ENCODE measurements at places on chromosomes 12 and 14. TPM values are rescaled to one million over a fixed set of nuclear protein-coding genes. Genes with fewer than 3 reads are reported as not detected.

Gene C12orf60
- total RNA-seq, result 3.0 TPM

Gene PRICKLE1
- total RNA-seq, result 24.7 TPM

Gene SPSB2
- 29.4 TPM for total RNA-seq

Gene GNB3
- total RNA-seq, result 5.5 TPM

Gene CIROP
- 0.42 TPM for total RNA-seq

Gene TAS2R9
- not detected for total RNA-seq

Gene KRT6B
- not detected for total RNA-seq

Gene EPS8
- total RNA-seq, result 2.7 TPM

Gene KRT7
- total RNA-seq, result 0.80 TPM

Gene IL26
- total RNA-seq, result not detected

Gene GPR84
- not detected for total RNA-seq

Gene VTI1B
- 65.3 TPM for total RNA-seq

Gene PLEKHG7
- total RNA-seq, result not detected

Gene C14orf132
- total RNA-seq, result 12.1 TPM

Gene OAS1
- total RNA-seq, result 0.96 TPM

Gene ABCC9
- not detected for total RNA-seq

Gene TPPP2
- not detected for total RNA-seq

Gene GDF3
- 144 TPM for total RNA-seq

Gene ANO2
- 0.76 TPM for total RNA-seq

Gene RAD9B
- total RNA-seq, result not detected

Gene DDX47
- 69.7 TPM for total RNA-seq

Gene FAIM2
- total RNA-seq, result not detected

Gene NEUROD4
- total RNA-seq, result not detected

Gene C3AR1
- total RNA-seq, result not detected

Gene RASAL1
- 4.5 TPM for total RNA-seq

Gene PRB2
- not detected for total RNA-seq

Gene ENDOU
- not detected for total RNA-seq

Gene CMKLR1
- 0.92 TPM for total RNA-seq

Gene DNAI7
- total RNA-seq, result not detected

Gene PLCZ1
- total RNA-seq, result not detected

Gene IFNG-AS1
- not detected for total RNA-seq

Gene GYS2
- not detected for total RNA-seq

Gene SLC10A1
- total RNA-seq, result not detected

Gene SLC25A47
- total RNA-seq, result 0.07 TPM

Gene ANKRD33
- 1.6 TPM for total RNA-seq

Gene PAWR
- total RNA-seq, result 116 TPM

Gene ANO4
- 1.3 TPM for total RNA-seq

Gene SIX6
- total RNA-seq, result 0.07 TPM

Gene MYF6
- total RNA-seq, result not detected

Gene KCNK10
- 0.03 TPM for total RNA-seq

Gene CLEC4A
- total RNA-seq, result 0.74 TPM

Gene KRT73
- not detected for total RNA-seq

Gene MSI1
- 31.8 TPM for total RNA-seq

Gene USP15
- 21.9 TPM for total RNA-seq
